ENCODE measurements at places on chromosomes 12 and 14.

DNA sequence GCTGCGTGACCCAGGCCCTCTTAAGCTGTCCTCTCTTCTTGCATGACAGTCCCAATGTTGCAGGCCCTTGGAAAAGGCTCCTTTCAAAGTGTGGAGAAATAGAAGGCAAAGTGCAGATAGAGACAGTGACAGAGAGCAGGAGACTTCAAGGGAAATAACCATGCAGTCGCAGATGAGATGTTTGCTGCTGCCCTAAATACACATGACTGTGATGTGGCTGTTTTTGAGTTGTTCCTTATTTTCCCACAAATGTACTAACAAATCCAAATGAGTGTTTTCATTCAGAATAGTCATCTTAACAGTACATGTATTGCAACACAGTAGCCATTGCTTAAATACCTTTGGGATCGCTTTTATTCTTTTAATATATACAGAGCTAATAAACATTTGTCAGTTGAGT lies 101.6 kb downstream of the SLC15A5 start:
- DNase-seq = no peak

- DNase-seq = no peak
These were observed 49.4 kb upstream of the BCL11B start for GRCh38 chr14:99321236-99321925.

DNA sequence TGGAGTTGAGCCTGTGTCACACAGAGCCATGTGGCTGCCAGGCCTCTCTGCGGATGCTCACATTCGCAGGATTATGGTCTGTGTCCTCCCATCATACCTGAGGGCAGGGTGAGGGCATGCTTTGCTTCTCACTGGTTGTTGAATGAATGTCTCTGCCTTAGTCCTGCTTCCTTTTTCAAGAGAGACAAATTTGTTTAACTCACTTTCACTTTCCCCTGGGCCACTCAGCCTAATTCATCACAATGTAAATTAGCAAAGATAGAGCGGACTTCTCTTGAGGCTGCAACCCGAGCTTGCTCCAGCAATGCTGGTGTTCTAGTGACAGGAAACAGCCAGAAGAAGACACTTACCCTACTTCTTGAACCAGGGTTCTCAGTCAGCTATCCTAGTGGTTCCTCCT lies 35.5 kb upstream of the PAX9 start:
- DNase-seq = no peak

DNA sequence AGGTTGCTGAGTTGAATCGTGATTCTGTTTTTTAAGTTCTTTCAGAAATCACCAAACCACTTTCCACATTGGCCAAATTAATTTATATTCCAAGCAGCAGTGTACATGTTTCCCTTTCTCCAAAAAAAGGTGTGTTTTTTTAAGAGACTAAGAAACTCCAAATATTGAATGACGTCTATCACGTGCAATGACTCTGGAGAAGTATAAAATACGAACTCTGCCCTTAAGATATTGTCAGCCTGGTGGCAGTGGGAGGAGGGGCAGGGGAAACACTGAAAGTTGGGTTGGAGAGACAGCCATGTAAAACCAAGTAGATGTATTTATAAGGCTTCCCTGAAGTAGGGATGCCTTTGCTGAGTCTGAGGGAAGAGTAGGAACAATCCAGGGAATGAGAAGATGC lies 50.1 kb upstream of the DHRS4 start:
- no peak for DNase-seq

DNA sequence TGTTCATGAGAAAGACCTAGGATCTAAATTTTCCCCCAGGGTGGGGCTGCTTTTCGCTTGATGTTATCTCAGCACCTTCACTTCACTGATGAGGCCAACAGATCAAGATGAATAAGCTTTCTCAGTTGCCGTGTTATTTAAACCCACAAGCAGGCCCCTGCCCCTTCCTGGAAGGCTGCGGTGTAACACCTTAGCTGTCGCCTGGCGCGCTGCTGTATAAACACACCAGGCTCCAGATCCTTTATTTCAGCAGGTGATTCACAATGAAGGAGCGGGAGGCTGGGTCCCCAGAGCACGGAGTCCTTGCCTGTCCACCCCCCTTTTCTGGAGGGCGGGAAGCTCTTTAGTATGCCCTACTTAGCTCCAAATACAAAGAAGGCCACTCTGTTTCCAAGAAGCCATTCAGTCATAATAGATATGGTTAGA lies 515.4 kb downstream of the FUT8 start:
- DNase-seq = peak; percentile 60

DNA sequence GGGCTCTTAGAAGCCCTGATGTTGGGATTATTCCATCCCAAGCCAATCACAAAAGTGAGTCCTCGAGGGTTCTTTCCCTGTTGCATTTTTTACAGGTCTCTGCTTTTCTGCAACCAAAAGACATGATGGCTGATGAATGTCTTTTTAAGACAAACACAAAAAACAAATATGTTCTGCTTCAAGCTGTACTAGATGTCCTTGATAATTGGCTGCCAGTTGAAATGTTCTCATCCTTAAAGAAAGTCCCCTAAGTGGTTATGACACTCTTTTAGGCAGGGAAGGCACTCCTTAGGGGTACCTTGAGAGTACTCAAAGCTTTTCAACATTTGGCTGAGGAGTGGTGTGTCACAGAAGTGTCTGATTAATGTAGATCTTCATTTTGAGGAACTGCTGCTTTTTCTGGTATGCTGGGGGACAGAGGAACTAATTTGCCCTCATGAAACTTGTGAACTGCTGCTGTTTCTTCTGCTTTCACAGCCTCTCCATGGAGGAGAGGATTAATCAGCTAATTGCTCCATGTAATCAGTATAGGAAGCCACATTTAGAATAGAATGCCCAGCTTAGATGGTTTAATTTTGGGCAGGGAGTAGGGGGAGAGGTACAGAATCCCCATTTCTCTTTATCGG lies 22.8 kb upstream of the IGF1 start:
- DNase-seq = no peak

DNA sequence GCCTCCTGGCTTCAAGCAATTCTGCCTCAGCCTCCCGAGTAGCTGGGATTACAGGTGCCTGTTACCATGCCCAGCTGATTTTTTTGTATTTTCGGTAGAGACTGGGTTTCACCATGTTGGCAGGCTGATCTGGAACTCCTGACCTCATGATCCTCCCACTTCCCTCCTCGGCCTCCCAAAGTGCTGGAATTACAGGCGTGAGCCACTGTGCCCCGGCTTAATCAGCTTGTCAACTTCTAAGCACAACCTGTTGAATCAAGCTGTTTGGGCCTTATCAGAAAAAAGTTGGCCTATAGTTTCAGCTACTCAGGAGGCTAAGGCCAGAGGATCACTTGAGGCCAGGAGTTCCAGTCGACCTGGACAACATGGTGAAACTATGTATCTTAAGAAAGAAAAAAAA lies 7.9 kb downstream of the MARK3 start:
- DNase-seq = no peak

GRCh38 chr14:50103558-50103957 lies 12.8 kb downstream of the VCPKMT start:
- DNase-seq = no peak

DNA sequence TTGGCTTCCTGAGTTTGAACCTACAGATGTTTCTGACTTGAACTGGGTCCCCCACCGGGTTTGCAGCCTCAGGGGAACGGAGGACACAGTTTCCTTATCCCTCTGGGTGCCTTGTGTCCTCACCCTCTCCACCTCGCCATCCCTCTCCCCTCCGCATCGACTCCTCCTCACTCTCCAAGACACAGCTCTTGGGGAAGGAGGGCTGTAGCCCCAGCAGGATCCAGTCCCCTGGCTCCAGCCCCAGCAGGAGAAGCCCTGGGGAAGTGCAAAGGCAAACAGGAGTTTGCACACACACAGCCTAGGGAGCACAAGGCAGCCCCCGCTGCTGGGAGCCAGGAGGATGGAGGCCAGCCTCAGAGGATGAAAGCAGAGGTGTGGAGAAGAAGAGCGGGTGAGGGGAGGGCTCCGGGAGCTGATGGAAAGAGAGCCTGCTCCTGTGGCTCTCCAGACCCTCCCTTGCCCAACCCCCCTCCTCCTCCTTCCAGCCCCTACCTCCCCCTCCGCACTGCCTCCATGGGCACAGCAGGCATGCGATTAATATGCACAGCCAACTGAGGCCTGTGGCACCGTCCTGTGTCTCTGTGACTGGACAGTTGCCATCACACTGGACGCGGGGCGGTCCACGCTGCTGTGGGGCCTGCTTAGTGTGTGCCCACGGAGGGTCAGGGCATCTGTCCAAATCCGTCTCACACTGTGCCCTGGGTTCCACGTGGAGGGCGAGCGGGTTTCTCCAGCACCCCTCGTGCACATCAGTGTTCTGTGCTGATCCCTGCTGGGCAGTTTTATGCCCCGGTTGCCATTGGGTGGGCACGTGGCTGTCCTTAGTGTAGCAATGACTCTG lies 193.7 kb upstream of the DIO3 start:
- DNase-seq = no peak

GRCh38 chr12:92122941-92123779 lies 22.5 kb downstream of the BTG1 start:
- DNase-seq = no peak

DNA sequence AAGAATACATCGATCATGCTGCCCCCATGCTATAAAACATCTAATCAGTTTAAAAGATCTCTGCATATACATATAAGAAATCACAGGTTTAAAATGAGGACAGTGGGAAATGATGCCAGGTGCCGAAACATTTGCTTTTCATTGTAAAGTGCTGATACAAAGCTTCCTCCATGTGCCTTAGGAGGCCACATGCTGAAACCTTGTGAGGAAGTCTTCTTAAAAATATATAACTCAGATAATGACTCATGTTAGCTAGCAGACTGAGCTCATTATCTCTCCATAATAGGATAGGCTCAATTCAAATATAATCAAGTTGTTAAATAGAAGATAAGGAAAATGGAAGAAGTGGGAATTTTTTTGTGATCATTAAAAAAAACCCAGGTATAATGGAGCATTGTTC lies 65.9 kb downstream of the RFX4 start:
- no peak for DNase-seq
